ENCODE measurements at places on chromosomes 4 and X. TPM values are rescaled to one million over a fixed set of nuclear protein-coding genes. Genes with fewer than 3 reads are reported as not detected.

DNA sequence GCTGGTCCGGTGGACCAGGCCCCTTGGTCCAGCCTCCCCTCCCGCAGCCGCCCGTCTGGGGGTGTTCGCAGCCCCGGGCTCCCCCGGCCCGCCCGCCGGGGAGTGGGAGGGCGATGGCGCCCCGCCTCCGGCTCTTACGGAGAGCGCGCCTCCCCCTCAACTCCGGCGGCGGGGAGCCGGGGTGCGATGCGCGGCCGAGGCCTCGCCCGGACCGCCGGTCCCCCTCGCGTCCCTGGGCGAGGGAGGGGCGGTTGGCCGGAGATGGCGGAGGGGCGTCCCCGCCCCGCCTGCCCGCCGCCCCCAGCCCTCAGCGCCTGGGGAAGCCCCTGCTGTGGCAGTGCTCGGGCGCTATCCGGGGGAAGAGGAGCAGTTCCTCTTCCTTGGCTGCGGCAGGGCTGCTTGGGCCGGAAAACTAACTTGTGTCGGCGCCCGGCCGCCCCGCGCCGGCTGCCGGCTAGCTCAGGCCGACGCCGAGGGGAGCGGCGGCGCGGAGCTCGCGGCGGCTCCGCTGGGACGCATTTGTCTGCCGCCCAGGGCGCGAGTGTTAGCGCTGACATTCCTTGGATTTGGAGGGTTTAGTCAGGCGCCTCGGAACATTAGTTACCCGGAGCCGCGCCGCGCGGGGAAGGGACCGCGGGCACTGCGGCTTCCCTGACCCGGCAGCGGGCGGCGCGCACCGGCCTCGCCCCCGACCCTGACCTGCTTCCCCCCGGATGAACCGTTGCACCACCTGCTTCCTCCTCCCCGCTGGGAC, 994 bp downstream of the GALNT7 start:
- peaks cover 10% of the 10 kb centered on the region for H3K4me1 ChIP-seq
- H3K27me3 ChIP-seq = peaks cover 4% of the 10 kb centered on the region
- H3K36me3 ChIP-seq = no peaks in the 10 kb centered on the region
- DNase-seq = peak; percentile 56
- H3K27ac ChIP-seq = peak overlapping the region; percentile 80
- no peak overlapping the region for H3K4me3 ChIP-seq

P2RY10 gene
- 1.8 TPM for total RNA-seq

DNA sequence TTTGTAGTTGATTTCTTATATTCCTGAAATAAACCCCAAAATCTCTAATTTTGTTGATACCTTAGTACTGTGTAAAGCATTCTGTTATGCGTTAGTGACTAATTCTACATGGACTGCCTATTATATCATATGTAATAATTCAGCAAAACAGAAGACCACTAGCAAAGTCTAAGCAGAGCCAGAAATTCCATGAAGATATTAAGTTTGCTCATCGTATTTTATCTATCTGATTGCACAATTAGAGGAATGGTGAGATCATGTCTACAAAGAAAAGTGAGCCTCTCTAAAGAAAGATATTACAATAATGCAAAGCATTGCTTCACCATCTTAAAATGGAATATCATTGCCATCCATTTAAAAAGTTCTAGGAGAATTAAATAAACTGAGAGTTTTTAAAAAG, 374.6 kb upstream of the SLC7A11 start:
- no peaks in the 10 kb centered on the region for H3K27me3 ChIP-seq
- H3K27ac ChIP-seq = no peak overlapping the region
- DNase-seq = no peak
- no peaks in the 10 kb centered on the region for H3K4me1 ChIP-seq

MTMR8 gene
- total RNA-seq = 1.3 TPM
